HCT116 (cell line): ENCODE measurements at places on chromosomes 11 and 22. TPM values are rescaled to one million over a fixed set of nuclear protein-coding genes. Genes with fewer than 3 reads are reported as not detected.

The DMC1 gene
- 0.89 TPM for total RNA-seq

The BACE1 gene
- 8.5 TPM for total RNA-seq

The MMP20 gene
- 0.30 TPM for total RNA-seq

The PAMR1 gene
- total RNA-seq: not detected

The MS4A7 gene
- 0.22 TPM for total RNA-seq

The SYCE3 gene
- not detected for total RNA-seq

The DEUP1 gene
- not detected for total RNA-seq

The KRTAP5-8 gene
- not detected for total RNA-seq

The HEPN1 gene
- total RNA-seq: not detected

The NLRP14 gene
- total RNA-seq: 0.49 TPM

The P2RX3 gene
- not detected for total RNA-seq

The OR10D3 gene
- total RNA-seq: not detected

The YPEL4 gene
- 0.32 TPM for total RNA-seq
